Femur (tissue), 1 donor: ENCODE measurements at places on chromosomes 13 and 19.

- no peak for DNase-seq
Measured at GRCh38 chr13:104816726-104817125, 1718.7 kb downstream of the EFNB2 start.

GRCh38 chr19:33052352-33052972, 12.2 kb downstream of the RHPN2 start:
- DNase-seq = no peak

DNA sequence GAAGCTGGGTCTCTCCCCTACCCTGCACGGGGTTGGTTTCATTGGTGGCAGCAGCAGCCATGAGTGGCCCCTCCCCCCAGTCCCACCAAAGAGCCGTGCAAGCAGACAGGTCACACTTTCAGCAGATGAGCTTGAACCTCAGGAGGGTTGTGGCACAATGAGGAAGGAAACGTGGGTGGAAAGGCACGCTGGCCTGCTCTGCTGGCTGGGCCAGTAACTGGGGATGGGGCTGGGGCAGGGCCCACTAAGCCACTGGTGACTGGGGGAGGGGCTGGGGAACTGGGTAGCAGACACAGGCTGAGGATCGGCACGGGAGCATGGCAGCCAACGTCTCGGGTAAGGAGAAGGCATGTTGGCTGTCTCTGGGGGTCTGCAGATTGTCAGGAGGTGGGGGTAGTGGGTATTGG, at the start of gene P2RY11:
TSS of gene P2RY11 (plus strand) at position 289 of the 407 bp plus-strand sequence. CDS start at position 318, 29 bp downstream.
- peak; percentile 29 for DNase-seq

DNA sequence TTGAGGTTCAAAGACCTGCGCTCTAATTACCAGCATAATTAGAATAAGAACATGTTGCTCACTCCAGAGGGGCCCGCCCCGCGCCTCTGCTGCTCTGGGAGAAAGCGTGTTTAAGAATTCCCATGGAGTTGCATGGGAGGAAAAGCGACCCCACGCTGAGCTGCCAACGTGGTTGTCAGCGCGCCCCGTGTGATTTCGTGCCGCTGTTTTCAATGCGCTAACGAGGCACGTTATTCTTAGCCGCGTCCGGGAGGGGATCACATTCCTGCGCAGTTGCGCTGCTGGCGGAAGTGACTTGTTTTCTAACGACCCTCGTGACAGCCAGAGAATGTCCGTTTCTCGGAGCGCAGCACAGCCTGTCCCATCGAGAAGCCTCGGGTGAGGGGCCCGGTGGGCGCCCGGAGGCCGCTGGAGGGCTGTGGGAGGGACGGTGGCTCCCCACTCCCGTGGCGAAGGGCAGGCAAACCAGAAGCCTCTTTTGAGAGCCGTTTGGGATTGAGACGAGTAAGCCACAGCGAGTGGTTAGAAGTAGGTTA, 173.8 kb upstream of the SOX1 start:
- DNase-seq = peak; percentile 65

- peak; percentile 39 for DNase-seq
Measured at GRCh38 chr19:22622901-22623840, 11.0 kb upstream of the ZNF492 start.

GRCh38 chr13:102688306-102688973, 6.4 kb downstream of the METTL21C start:
- no peak for DNase-seq

- no peak for DNase-seq
Measured at GRCh38 chr19:10283301-10284064, 3.3 kb upstream of the ICAM4 start.

DNA sequence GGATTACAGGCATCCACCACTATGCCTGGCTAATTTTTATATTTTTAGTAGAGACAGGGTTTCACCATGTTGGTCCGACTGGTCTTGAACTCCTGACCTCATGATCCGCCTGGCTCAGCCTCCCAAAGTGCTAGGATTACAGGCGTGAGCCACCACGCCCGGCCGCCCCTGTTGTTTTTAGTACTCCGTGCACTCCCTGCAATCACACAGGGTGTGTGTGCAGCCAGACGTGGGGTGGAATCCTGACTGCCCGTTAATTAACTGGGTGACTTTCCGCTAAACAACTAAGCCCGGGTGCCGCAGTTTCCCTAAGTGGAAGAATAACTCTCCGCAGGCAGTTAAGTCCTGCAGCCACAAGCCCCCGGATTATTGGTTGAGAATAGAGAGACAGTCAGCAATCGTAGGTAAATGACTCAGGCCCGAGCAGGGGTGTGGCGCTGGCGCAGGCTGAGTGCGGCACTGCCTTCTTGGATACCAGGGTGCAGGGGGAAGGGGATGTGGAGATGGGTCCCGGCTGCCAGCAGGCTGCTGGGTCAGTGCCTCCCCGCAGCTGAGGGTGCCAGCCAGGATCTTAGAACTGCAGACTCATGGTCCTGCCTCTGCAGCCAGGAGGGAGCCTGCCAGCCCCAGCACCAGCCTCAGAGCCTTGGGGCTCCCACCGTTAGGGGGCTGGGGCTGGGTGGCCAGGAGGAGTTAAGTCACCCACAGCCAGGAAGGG, 6.1 kb upstream of the FXYD3 start:
- DNase-seq = no peak

GRCh38 chr19:49533551-49534488, 6.0 kb downstream of the RCN3 start:
- peak; percentile 83 for DNase-seq

GRCh38 chr13:50227361-50227760, 212.1 kb downstream of the KCNRG start:
- no peak for DNase-seq

DNA sequence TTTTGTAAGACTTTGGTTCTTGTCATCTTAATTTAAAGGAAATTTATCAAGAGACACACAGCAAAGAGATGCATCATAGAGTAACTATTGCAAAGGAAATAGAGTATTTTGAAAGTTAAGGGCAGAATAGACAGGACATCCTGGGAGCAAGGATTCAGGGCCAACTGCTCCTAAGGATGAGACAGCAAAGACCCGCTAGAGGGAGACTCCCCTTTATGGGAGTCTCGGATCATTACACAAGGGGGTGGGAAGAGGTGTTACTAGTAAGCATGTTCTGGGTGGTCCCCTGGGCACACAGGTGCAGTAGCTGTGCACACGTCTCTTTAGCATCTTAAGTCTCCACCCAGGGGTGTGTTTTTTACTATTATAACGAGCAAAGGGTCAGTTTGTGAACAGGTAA, 9.6 kb downstream of the ZSCAN5C start:
- DNase-seq = no peak

DNA sequence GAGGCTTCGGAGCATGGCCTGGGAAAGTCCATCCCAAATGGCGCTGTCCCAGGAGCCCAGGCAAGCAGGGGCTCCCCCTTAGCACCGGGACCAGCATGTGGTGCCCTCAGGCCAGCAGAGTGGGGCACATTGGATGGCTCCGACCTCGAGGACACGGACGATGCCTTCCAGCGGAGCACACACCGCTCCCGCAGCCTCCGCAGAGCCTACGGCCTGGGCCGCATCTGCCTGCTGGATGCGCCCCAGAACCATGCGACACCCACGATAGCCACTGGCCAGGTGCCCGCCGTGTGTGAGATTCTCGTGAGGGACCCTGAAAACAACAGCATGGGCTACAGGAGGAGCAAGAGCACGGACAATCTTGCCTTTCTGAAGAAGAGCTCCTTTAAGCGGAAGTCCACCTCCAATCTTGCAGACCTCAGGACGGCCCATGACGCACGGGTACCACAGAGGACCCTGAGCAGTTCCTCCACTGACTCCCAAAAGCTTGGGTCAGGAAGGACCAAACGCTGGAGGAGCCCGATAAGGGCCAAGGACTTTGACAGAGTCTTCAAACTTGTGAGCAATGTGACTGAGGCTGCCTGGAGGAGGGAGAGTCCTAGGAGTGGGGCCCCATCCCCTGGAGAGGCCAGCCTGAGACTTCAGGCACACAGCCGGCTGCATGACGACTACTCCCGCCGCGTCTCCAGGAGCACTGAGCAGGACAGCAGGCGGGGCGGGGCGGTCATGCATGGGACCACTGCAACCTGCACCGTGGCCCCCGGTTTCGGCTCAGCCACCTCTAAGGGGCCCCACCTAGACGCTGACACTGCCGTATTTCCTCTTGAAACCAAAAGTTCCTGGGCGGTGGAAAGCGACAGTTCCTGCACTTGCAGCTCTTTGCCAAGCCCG, 63.1 kb downstream of the SPATA13 start:
- DNase-seq = no peak

DNA sequence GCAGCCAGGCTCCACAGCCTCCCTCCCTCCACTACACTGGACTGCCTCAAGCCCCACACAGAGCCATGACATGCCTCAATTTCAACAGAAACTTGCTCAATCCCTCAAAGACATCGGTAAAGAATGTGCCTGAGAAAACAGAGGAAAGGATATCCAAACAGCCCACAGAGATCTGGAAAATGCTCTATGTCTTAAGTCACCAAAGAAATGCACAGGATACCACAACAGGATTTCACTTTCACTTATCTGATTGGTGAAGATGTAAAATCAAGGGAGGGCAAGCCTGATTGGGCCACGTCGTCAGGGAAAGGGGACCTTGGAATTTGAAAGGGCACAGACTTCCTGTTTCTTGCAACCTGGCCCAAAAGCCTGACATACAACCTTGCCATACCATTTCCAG, 14.2 kb downstream of the CACNA1A start:
- DNase-seq = no peak

DNA sequence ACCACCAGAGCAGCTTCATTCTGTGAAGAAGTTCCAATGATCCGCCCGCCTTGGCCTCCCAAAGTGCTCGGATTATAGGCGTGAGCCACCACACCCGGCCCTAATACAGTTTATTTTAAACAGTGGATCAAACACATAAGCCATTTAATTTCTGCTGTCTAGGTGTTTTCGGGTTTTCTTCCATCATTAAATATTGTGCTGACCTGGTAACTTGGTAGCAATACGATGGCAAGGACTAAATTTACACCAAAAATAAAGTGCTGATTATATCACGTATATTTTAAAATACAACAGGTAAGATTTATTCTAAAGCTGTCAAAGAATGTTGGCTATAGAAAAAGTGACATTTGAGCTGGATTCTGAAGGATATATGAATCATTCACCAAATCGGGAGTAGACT, 1.3 kb downstream of the MED4 start:
- no peak for DNase-seq

DNA sequence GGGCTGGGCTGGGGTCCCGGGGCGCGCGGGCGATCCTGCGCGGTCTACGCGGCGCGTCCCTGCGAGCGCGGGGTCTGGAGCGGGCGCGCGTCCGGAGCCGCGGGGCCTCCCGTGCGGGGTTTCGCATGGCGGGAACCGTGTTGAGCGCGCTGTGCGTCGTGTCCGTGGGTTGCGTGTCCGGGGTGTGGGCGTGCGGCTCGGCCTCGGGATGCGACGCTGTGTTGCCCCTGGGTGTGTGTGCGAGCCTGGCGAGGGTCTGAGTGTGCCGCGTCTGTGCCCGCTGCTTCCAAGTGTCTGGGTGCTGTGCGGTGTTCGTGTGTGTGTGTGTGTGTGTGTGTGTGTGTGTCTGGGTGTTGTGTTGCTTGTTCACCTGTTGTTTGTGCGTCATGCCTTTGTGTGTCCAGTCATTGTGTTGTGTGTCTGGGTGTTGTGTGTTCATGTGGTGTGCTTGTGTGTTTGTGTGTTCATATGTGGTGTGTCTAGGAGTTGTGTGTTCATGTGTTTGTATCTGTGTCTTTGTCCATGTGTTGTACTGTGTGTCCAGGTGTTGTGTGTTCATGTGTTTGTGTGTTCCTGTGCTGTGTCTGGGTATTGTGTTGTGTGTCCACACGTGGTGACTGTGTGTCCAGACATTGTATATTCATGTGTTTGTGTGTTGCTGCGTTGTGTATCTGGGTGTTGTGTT, 552 bp downstream of the PLK5 start:
- no peak for DNase-seq

DNA sequence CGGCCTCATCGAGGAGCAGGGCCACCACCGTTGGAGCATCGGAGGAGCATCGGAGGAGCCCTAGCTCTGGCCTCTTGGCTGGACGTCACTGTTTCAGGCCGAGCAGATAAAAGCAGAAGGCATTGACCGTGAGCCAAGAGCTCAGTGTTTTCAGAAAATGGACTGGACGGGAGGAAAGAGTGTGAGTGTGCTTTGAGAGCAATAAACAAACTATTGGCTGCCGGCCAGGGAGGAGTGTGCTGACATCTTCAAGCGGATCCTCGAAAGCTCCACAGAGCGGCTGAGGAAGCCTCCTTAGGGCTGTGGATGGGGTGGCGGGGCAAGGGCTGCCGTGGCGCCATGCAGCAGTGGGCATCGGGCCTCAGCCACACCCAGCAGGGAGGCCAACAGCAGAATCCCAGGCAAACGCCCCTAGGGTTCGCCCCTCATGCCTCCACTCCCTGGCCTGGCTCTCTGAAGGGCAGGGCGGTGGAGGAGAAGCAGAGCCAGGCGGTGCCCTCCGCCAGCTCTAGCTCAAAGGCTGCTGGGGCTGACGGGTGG, 41.8 kb downstream of the IRS2 start:
- DNase-seq = peak; percentile 55

- DNase-seq = no peak
Measured at GRCh38 chr13:78061806-78062205, 143.2 kb upstream of the EDNRB start.

DNA sequence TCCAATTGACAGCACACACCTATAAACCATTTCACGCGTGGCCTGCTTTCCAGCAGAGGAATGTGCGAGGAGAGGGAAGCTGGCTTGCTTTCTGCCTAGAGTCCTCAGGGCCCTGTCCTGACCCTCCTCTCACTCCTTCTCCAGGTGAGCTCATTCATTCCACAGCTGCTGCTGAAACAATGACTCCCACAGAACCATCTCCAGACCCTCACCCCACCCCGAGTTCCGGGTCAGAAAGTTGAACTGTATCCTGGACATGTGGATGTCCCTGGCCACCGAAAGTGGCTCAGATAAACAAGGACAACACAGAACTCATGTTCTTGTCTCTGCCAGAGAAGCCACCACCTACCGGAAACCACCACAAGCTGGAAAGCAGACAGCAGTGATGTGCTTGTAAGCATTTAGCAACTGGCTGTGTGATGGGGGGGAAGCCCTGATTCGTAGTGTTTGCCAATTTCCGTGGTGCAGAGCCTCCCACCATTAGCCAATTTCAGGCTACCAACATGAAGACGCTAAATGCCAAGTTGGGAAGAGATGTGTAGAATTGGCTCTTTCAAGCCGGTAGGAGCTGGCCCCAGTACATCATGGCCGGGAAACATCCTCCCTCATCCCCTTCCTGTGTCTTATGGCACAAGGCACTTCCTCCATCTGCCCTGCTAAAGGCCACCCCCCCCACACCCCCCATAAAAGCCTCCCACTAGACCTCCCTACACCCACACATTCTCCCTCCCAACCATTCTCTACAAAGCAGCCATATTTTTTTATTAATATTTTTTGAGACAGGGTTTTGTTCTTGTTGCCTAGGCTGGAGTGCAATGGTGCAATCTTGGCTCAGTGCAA, 5.0 kb downstream of the SYCE2 start:
- DNase-seq = peak; percentile 69

- DNase-seq = no peak
Measured at GRCh38 chr13:103698000-103698399, 631.8 kb upstream of the SLC10A2 start.

GRCh38 chr13:60012488-60012887, 151.2 kb downstream of the DIAPH3 start:
- no peak for DNase-seq

DNA sequence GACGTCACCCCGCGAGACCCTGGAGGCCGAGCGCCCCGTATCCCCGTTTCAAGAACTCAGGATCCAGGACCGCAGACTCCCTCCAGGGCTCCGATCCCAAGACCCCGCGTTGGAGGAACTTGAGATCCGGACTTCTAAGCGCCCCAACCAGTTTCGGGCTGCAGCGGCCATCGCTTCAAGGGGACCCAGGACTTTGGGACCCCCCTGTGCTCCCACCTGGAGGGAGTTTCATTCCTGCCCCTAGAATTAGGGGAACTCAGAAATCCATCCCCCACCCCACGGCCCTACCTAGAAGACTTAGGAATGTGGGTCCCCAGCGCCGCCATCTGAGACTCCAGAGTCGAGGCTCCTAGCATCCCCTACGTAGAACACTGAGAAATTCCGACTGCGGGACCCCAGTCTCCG, 400 bp downstream of the PLEKHG2 start:
- no peak for DNase-seq
